ENCODE measurements at places on chromosomes 16 and 17.

- no peak for DNase-seq
These were observed 1.5 kb upstream of the ALDH3A2 start for GRCh38 chr17:19646788-19647696.

- DNase-seq: no peak
These were observed 25.2 kb upstream of the CAPN15 start for GRCh38 chr16:502179-502943.

DNA sequence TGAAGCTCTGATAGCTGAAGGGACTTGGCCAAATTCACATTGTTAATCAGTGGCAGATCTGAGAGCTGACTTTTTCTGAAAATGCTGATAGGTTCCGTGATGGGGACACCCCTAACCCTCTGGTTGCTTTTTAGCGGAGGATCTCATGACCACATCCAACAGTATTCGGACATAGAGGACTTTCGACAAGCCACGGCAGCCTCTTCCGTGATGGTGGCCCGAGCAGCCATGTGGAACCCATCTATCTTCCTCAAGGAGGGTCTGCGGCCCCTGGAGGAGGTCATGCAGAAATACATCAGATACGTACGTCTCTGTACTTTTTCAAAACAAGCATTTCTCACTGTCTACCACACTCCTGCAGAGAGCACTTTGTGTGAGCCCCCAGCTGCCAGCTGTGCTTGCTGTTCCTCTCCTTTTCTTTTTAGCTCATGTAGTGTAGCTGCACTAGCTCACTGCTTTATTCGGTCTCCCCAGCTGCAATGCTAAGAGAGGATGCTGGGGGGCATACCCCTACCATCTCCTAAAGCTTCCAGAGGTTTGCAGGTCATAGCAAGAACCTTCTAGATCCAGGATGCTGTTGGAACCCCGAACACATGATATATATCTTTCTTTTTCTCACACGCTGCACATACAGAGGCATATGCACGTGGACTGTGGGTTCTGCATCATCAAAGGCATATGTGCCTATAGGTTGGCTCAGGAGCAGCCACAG lies 14.2 kb upstream of the NFATC3 start:
- DNase-seq: no peak

DNA sequence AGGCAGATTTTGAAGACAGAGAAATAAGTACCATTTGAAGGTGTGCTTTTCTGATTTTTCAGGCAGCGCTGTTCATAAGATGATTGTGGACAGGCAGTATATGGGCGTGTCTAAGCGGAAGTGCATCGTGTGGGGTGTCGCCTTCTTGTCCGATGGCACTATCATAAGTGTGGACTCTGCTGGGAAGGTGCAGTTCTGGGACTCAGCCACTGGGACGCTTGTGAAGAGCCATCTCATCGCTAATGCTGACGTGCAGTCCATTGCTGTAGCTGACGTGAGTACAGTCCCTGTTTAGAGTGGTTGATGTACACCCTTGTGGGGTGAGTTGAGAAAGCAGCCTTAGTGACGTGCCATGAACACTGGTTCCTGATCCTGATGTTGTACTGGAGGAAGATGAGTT lies 10.7 kb downstream of the UTP4 start:
- no peak for DNase-seq

GRCh38 chr17:30570596-30571265 lies 93.5 kb downstream of the GOSR1 start:
- no peak for DNase-seq

- DNase-seq: no peak
These were observed 7.9 kb upstream of the LLGL1 start for GRCh38 chr17:18217412-18218015.

DNA sequence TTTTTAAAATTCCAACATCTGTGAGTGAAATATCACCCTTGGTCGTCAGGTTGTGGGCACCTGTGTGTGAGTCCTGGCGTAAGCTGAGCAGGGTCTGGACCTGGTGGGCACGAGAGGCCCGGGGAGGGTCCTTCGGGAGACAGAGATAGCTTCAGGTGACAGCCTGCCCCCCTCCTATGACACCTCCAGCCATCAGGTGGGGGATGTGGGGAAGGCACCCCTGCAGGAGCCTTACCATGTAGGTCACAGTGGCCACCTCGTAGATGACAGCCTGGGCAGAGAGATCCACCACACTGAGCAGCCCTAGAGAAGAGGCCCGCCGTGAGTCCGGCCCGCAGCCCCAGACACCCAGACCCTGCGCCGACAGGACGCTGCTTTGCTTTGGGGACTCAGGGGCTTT lies 11.2 kb downstream of the SLC47A2 start:
- peak; percentile 57 for DNase-seq
